ENCODE measurements at places on chromosomes 7 and 10. TPM values are rescaled to one million over a fixed set of nuclear protein-coding genes. Genes with fewer than 3 reads are reported as not detected.

The STEAP2 gene
- 2.4 TPM for total RNA-seq

The CYP3A7 gene
- total RNA-seq = not detected

The CYP26A1 gene
- 1.7 TPM for total RNA-seq

The TAS2R5 gene
- not detected for total RNA-seq

The EN2 gene
- total RNA-seq = not detected

The SPDYE1 gene
- total RNA-seq = not detected

The TAC1 gene
- total RNA-seq = not detected

The SPDYE6 gene
- total RNA-seq = not detected

DNA sequence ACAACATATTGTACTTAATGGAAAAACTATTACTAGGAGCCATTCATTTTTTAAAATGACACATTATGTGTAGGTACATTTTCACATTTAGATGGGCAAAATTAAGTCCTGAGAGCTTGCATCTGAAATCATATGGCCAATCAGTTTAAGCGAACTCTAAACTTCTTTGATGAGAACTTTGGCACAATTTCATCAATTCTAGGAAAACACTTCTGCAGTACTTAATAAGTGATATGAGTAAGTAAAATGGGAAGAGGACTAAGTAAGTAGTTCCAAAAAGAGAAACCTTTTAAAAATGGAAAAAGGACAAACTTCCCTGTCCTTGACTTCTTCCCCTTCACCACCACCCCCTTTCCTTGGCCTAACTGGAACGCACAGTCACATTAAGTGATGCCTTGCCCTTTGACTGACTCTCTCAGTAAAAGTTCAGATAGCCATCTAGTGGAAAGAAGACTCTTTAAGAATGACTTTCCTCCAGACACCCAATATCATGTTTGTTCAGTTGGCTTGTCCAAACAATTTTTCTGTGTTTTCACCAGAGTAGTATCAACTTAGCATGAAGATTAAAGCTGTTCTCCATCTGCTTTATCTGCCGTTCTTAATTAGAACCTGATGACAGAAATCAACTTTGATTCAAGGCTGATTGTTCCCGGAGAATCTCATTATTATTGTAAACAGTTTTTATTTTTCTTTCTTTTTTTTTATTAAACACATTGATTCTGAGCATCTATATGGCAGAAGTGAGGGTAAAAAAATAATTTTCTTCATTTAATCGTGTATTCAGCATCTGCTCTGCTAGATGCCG is 45.1 kb downstream of the CNNM2 start:
- DNase-seq = no peak
- H3K4me3 ChIP-seq = no peak overlapping the region
- H3K27me3 ChIP-seq = no peaks in the 10 kb centered on the region
- peaks cover 8% of the 10 kb centered on the region for H3K4me1 ChIP-seq
- H3K36me3 ChIP-seq = no peaks in the 10 kb centered on the region

DNA sequence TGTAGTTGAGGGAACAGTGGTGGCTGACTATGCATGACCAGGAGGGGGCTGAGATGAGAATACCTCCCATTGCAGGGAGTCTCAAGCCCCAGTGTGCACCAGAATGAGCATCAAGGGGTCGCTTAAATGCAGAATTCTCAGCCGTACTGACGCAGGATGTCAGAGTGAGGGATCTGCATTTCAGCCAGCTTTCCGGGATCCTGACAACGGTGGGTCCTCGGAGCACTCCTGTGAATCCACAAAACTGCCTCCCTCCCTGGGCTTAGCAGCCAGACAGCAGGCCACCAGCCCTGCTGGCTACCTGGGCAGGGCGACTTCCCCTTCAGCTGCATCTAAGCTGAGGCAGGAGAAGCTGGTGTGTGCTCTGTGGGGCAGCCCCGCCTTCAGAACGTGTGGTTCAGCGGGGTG is 21.8 kb upstream of the LOXL4 start:
- no peak for DNase-seq
- no peaks in the 10 kb centered on the region for H3K4me1 ChIP-seq
- no peak overlapping the region for H3K4me3 ChIP-seq
- H3K36me3 ChIP-seq = no peaks in the 10 kb centered on the region

DNA sequence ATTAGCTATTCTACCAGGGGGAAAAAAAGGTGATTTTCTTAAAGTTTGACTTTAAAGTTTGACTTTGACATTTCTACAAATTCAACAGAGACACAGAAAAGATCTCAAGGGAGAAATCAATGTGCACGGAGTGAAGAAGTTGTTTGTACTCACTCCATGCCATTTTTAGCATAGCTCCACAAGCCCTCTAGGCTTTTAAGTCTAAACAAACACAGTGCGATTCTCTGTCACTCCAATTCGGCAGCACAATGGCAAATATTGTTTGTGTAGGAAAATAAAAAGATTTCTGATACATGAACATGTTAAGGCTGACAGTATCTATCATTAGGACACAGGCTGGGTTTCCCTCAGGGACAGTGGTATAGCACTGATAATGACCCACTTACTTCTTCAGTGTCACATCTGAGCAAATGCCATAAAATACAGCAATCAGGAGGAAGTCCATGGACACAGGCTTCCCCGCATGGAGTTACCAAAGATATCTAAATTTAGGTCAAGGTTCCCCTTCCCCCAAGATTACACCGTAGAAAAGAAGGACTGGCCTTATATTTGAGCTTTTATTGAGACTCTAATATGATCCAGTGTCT is 28.0 kb downstream of the GSAP start:
- H3K27ac ChIP-seq = no peak overlapping the region
- no peaks in the 10 kb centered on the region for H3K36me3 ChIP-seq
- no peak overlapping the region for H3K4me3 ChIP-seq

DNA sequence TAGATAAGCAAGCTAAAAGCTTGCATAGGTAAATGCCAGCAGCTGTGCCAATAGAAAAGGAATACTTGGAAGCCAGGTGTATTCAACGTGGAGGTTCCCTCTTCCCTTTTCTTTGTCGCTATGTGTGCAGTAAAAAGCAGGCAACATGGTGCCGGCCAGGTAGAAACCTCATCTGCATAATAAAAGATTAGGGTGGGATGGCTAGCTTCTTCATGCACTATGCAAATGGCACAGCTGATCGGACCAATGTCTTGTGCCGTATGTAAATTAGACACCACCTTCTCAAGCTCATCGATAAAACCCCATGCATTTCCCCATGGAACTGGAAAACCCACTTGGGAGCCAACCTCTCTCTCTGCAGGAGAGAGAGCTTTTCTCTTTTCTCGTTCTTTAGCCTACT is 150.9 kb upstream of the FOXK1 start:
- H3K27ac ChIP-seq = no peak overlapping the region
- no peak overlapping the region for H3K4me3 ChIP-seq
- no peaks in the 10 kb centered on the region for H3K27me3 ChIP-seq
- H3K4me1 ChIP-seq = no peaks in the 10 kb centered on the region
- DNase-seq = no peak

- no peaks in the 10 kb centered on the region for H3K27me3 ChIP-seq
- H3K36me3 ChIP-seq = peaks cover 9% of the 10 kb centered on the region
- H3K4me1 ChIP-seq = peaks cover 30% of the 10 kb centered on the region
These were observed 2.4 kb upstream of the AIFM2 start for GRCh38 chr10:70135046-70135445.

- H3K36me3 ChIP-seq = no peaks in the 10 kb centered on the region
- 0 out of 2 replicates have a peak, but pooled peaks cover 3% of the 10 kb centered on the region for H3K27me3 ChIP-seq
- no peak for DNase-seq
- no peak overlapping the region for H3K4me3 ChIP-seq
- peaks cover 5% of the 10 kb centered on the region for H3K4me1 ChIP-seq
These were observed 129.6 kb upstream of the ANKRD1 start for GRCh38 chr10:91050371-91051034.

DNA sequence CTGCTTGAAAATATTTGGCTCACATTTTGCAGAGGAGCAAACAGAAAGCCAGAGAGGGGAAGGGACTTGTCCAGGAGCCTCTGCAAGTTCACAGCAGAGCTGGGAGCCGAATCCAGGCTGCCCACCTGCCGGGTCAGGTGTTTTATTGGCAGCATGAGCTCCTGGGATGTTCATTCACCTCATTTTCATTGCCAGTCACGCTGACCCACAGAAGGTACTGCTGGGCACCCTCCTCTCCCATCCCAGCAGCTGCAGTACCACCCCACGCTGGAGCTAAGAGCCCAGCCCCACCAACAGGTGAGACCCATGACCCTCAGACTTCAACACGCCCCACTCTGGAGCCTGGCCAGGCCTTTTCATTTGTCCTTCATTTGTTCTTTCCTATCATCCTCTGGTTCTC is 102.7 kb downstream of the GRID1 start:
- no peaks in the 10 kb centered on the region for H3K27me3 ChIP-seq
- no peaks in the 10 kb centered on the region for H3K4me1 ChIP-seq
- no peak overlapping the region for H3K27ac ChIP-seq
- peak; percentile 22 for DNase-seq
- H3K4me3 ChIP-seq = no peak overlapping the region
- H3K36me3 ChIP-seq = no peaks in the 10 kb centered on the region

- H3K27ac ChIP-seq = no peak overlapping the region
- no peaks in the 10 kb centered on the region for H3K36me3 ChIP-seq
- H3K4me3 ChIP-seq = no peak overlapping the region
- H3K4me1 ChIP-seq = peaks cover 4% of the 10 kb centered on the region
These were observed 38.0 kb downstream of the ZNF777 start for GRCh38 chr7:149422914-149423301.

DNA sequence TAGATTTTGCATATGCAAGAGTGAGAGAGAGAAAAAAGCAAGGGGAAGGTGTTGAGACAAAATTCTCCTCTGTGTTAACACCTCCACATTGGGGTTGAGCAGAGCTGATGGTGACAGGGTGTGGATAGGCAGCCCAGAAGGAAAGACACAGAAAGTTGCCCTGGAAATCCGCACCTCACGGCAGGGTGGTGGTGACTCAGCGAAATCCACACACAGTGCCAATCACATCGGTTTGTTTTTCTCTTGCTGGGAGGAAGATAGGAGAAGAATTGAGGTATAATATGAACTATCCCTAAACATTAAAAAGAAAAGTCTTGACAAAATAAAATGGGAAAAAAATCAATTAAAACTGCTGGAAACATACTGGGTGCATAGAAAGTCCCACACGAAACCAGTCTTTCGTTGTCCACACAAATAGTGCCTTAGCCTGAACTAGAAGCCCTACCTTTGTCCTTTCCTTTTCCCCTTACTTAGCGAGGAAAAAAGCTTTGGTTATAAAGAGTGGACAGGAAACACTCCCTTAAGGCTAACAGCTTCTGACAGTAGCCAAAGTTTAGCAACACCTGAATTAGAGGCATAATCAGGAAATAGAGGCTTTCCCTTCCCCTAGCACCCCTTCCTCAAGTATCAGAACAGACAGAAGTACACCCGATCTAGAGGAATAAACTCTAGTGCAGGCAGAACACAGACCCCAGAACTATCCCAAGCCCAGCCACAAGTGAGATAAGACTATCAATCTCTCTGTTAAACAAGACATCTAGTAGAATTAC is 39.2 kb upstream of the DNAJC1 start:
- DNase-seq = no peak
- no peak overlapping the region for H3K27ac ChIP-seq
- no peaks in the 10 kb centered on the region for H3K36me3 ChIP-seq
- H3K4me3 ChIP-seq = no peak overlapping the region

GRCh38 chr10:80461208-80462183 is 7.4 kb downstream of the TSPAN14 start:
- peak overlapping the region; percentile 41 for H3K27ac ChIP-seq
- H3K4me1 ChIP-seq = peaks cover 100% of the 10 kb centered on the region
- H3K36me3 ChIP-seq = peaks cover 39% of the 10 kb centered on the region
- no peaks in the 10 kb centered on the region for H3K27me3 ChIP-seq
- DNase-seq = no peak

GRCh38 chr7:74031403-74032190 is 3.6 kb downstream of the ELN start:
- no peaks in the 10 kb centered on the region for H3K36me3 ChIP-seq
- no peak overlapping the region for H3K4me3 ChIP-seq
- no peaks in the 10 kb centered on the region for H3K27me3 ChIP-seq
- peaks cover 12% of the 10 kb centered on the region for H3K4me1 ChIP-seq

- no peaks in the 10 kb centered on the region for H3K27me3 ChIP-seq
- H3K4me1 ChIP-seq = no peaks in the 10 kb centered on the region
- no peak overlapping the region for H3K27ac ChIP-seq
- H3K4me3 ChIP-seq = no peak overlapping the region
These were observed 104.9 kb downstream of the XRCC2 start for GRCh38 chr7:152571068-152571467.

DNA sequence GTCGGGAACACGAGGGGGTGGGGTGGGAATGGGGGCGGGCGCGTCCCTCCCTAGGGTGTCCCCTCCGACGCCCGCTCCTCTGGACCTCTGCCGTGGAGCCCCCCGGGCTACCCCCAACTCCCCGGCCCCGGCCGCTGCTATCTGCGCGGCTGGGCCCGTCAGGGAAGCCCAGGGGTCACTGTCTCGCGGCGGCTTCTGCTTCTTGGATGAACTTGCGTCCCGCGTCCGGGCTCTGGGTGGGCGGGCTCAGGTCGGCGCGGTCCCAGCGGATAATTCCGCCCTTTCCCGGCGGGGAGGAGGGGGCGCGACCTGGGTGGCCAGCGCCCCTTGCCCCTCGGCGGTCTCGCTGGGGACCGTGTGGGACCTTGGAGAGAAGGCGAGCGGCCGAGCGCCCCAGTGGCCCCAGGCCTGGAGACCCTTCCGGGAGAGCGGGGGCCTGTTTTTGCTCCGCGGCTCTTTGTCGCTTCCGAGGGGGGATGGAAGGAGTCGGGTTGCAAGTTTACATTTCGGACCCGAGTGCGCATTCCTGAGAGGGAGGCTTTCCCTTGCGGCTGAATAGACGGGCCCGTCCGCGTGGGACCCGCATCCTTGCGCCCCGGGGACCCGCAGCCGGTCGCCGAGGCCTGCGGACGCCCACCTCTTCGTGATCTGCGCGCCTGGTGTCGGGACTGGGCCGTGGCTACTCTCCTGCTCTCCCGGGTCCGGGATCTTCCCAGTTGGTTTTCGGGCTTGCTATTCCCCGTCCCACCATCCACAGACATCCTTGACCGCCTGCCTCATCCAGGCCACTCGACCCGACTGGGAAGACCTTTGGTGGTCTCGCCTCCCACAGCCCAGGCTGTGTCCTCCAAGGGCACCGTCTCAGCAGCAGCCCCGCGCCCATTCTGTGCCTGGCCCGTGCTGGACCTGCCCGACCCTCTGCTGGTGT is 812 bp downstream of the DOCK1 start:
- peaks cover 59% of the 10 kb centered on the region for H3K4me1 ChIP-seq
- no peaks in the 10 kb centered on the region for H3K27me3 ChIP-seq
- peak; percentile 70 for DNase-seq
- peaks cover 20% of the 10 kb centered on the region for H3K36me3 ChIP-seq
- peak overlapping the region; percentile 92 for H3K4me3 ChIP-seq

- no peak for DNase-seq
- no peaks in the 10 kb centered on the region for H3K36me3 ChIP-seq
- no peak overlapping the region for H3K27ac ChIP-seq
- H3K27me3 ChIP-seq = peaks cover 4% of the 10 kb centered on the region
These were observed 20.9 kb downstream of the TEX36 start for GRCh38 chr10:125661941-125662515.

Data from SJSA1 (cell line).